ENCODE measurements at places on chromosomes 3 and 15.

DNA sequence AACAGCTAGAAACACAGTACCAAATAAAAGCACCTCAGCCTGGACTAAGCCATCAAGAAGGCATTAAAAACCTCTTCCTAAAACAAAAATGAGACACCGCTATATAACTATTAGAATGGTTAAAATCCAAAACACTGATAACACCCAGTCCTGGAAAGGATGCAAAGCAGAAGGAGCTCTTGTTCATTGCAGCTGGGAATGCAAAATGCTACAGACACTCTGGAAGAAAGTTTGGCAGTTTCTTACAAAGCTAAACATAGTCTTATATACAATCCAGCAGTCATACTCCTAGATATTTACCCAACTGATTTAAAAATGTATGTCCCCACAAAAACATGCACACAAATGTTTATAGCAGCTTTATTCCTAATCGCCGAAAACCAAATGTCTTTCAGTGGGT lies 35.7 kb downstream of the CHSY1 start:
- DNase-seq: no peak

DNA sequence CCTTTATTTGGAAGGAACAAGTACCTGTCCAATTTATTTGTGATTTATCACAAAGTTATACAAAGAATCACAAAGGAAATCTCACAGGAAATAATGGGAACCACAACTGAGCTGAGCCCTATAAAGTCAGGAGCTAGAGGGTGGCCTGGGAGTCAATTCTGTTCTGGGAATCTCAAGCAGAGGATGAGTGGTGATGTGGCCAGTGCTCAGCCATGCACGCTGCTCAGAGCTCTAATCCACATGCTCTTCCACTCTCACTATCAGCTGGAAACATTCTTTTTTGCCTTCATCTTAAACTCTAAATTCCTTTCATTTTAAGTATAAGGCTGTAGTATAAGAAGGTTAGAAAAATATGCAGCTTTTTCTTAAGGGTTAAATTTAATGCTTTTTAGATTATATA lies 36.6 kb downstream of the UACA start:
- DNase-seq: no peak

GRCh38 chr3:134933997-134934396 lies 138.9 kb downstream of the EPHB1 start:
- no peak for DNase-seq

- no peak for DNase-seq
Observed at GRCh38 chr3:169604568-169604967, 58.9 kb downstream of the MECOM start.

DNA sequence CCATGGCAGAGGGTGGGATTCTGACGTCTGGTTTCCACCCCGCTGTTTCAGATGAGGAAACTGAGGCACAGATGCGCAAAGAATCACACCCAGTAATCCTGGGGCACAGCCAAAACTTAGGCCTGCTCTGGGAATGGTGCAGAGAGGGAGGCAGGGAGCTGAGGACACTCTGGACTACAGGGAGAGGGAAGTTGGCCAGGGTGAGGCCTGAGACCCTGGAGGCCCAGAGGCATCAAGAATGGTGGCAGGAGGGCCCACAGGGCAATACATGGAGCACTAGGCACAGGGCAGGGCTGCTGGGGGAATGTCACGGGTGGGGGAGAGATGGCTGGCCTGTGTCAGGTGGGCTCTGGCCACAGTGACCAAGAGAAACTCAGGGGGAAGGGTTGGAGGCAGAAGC lies 63.6 kb downstream of the TLE3 start:
- no peak for DNase-seq

DNA sequence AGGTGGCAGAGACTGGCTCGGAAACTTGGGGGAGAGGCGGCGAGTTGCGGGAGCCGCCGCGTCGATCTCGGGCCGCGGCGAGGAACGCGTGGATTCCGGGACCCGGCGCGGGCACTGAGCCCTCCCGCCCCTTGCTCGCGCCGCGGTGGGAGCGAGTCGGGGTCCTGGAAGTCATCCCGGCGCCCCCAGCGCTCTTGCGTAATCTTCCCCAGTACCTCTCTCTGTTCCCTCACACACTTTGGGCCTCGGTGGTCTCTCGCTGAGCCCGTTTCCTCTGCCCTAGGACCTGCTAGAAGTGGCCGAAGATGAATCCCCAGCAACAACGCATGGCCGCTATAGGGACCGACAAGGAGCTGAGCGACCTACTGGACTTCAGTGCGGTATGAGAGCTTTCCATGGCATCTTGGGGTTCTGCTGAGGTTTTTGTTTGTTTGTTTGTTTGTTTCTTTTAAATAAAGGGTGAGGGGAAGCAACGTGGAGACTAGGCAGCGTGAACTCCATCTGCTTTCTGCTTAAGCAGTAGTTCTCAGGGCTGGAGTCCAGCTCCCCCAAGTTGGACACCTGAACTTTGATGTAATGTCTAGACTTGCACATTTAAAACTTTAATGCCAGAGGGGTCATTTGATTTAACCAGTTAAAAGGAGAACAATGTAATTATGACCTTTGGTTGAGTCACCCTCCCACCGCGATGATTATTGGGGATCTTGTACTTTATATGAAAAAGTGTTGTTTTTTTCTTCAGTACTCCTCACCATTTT lies 1.3 kb downstream of the TCF12 start:
- DNase-seq: peak; percentile 26

- DNase-seq: peak; percentile 95
Observed at GRCh38 chr3:124558991-124559845, 171.0 kb upstream of the UMPS start.

GRCh38 chr15:72155003-72155621 lies 36.9 kb downstream of the SENP8 start:
- DNase-seq: no peak

DNA sequence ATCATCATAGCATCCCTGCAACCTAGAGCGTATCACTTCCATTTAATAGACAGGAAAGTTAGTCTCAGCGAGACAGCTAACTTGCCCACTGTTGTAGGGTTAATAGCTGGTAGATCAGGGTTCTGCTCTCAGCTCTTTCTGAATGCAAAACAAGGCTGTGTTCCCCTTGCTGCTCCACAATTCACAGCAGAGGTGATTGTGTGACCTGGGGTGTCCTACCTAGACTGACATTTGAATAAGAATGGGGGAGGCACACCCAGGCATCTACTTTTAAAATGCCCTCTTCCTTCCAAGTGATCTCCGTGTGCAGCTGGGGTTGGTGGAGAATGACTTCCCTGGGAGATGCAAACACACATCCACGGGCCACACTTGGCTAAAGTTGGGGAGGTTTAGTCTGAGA lies 43.0 kb upstream of the CACNA2D3 start:
- no peak for DNase-seq

DNA sequence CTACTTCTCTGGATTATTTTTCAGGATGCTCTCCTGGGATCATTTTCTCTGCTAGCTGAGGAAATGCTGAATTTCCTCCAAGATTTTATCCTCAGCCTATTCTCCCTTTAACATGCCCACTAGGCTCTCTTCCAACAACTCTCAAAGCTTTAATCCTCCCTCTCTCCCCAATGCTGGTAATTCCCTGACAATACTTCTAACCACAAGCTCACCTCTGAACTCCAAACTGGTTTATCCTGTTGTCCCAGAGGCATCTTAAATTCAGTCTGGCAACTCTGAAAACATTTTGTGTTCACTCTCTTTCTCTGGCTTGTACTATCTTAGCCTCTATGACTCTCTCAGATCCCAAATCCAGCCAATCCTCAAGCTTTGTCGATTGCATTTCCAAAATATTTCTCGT lies 490.3 kb downstream of the MECOM start:
- DNase-seq: no peak

GRCh38 chr3:124935264-124935663 lies 713 bp upstream of the MUC13 start:
- DNase-seq: no peak

- no peak for DNase-seq
Observed at GRCh38 chr3:18215639-18216038, 209.5 kb downstream of the SATB1 start.

- DNase-seq: no peak
Observed at GRCh38 chr15:92100301-92100700, 246.8 kb downstream of the SLCO3A1 start.

GRCh38 chr3:101229681-101230080 lies 90.7 kb downstream of the IMPG2 start:
- no peak for DNase-seq

DNA sequence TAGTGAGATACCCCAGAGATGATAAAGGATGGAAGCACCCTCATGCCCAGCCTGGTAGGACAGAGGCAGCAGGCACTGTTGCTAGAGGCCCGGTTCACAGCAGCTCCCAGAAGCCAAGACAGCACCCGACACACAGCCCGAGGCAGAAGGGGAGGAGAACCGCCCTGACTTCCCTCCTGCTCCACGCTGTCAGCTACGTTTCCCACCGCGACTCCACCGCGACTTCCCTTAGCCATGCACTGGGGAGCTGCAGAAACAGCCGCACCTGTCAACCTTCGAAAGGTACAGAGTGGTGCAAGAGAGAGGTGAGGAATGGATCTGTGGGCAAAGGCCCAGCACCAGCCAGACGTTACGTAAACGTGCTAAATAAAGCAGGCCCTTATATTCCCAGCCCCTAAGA lies 529.2 kb downstream of the GABRG3 start:
- DNase-seq: no peak

DNA sequence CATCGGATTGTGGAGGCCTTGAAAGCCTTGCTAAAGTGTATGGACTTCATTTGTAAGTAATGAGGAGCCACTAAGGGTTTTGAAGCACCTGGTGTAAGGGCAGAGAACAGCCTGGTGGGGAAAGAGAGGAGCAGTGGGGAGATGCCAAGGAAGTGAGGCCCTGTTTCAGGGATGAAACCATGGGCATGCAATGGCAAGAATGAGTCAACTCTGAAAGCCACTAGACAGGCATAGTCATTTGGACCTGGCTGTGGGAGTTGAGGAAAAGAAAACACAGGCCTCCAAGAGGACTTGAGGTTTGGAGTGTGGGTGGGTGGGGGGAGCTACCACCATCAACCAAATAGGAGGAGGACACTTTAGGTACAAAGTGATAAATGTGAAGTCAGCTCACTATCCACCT lies 7.6 kb downstream of the XCR1 start:
- no peak for DNase-seq

- no peak for DNase-seq
Observed at GRCh38 chr3:31980530-31981205, 394 bp downstream of the OSBPL10 start.

- no peak for DNase-seq
Observed at GRCh38 chr3:123067689-123068600, 1.1 kb downstream of the PDIA5 start.

GRCh38 chr15:94610069-94610468 lies 378.7 kb downstream of the MCTP2 start:
- no peak for DNase-seq

- no peak for DNase-seq
Observed at GRCh38 chr3:63654211-63654610, 1.7 kb downstream of the SNTN start.

GRCh38 chr3:132713977-132714727 lies 8.1 kb downstream of the NPHP3 start:
- DNase-seq: no peak

DNA sequence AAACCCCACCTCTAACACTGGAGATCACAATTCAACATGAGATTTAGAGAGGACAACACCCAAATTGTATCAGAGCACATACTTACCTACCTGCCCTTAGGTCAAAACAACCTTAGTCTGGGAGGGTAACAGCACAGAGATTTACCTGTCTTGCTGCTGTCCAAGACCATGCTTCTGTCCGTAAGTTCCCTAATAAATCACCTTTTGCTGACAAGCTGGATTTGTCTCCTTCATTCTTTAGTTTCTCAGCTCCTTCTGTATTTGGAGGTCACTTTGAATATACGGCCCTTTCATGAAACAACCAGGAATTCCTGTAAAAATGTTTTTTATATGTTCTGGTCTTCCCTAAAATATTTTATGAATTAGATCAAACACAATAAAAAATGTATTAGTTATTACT lies 1.6 kb upstream of the ABHD5 start:
- DNase-seq: no peak

Data from astrocyte of the cerebellum (primary cell).